ENCODE measurements at places on chromosomes 3 and 15.

- peaks cover 18% of the 10 kb centered on the region for H3K4me1 ChIP-seq
- H3K36me3 ChIP-seq = no peaks in the 10 kb centered on the region
- no peak overlapping the region for H3K27ac ChIP-seq
Measured at GRCh38 chr15:26083457-26083856, 220.3 kb upstream of the ATP10A start.

GRCh38 chr3:2655229-2655701, 454.9 kb downstream of the IL5RA start:
- no peaks in the 10 kb centered on the region for H3K4me1 ChIP-seq
- H3K27ac ChIP-seq = no peak overlapping the region
- DNase-seq = no peak
- H3K27me3 ChIP-seq = no peaks in the 10 kb centered on the region

DNA sequence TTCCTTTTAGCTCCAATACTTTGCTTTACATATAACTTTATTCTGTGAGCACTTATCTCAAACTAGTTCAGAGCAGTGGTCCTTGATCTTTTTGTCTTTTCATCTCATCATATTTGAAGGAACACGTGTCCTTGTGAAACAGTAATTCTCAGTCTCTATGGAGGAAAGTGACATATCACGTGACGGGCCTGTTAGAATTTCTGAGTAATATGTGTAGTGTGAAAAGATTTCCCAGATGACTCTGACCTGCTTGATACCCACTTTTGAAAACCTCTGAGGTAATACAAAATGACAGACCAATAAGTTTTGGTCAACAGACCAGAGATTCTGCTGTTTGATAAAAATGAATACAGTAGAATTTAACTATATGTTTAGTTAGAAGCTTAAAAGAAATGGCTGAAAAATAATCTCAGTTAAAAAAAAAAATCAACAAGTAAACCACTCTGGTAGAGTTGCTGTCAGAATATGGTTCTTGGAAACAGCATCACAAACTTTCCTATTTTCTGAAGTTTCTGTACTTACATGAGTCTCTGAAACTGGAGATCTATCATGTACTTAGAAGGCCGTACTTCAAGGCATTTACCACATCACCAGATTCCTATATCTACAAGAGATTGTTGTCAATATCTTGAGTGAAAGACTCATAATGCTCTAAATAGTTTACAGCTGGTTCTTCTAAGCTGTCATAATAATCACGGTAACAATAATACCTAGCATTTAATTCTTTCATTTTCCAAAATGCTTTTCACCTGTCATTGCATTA, 590.2 kb upstream of the TBL1XR1 start:
- H3K27ac ChIP-seq = no peak overlapping the region
- no peaks in the 10 kb centered on the region for H3K4me1 ChIP-seq
- H3K4me3 ChIP-seq = no peak overlapping the region
- H3K36me3 ChIP-seq = no peaks in the 10 kb centered on the region

DNA sequence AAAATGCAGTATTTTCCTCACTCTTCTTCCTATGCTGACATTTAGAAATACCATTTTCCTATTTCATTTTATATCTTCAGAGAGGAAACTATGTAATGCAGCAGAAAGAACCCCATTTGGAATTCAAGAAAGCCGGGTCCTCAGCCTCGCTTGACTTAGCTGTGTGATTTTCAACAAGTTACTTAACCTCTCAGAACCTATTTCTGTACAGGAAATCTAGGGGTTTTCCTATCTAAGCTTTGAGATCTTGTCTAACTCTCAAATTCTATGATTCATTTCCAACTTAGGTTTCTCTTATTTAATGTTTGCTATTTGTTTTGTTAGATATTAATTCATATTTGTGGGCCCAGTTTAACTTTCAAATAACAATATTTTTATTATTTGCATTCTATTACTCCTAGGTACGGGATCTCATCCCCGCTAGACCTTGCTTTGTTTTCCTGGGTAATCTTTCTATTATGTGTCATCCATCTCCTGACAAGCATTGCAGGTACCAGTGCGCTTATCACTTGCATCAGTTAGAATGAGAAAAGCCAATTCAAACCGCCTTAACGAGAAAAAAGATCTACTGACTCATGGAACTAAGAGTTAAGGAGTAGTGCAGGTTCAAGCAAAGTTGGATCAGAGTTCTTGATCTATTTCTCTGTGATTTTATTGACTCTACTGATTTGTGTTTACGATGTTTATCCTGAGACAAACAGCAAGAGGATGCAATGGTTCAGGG, 70.6 kb upstream of the BHLHE40 start:
- no peak overlapping the region for H3K27ac ChIP-seq
- no peaks in the 10 kb centered on the region for H3K27me3 ChIP-seq
- DNase-seq = no peak
- H3K4me1 ChIP-seq = no peaks in the 10 kb centered on the region
- H3K36me3 ChIP-seq = no peaks in the 10 kb centered on the region
- H3K4me3 ChIP-seq = no peak overlapping the region

DNA sequence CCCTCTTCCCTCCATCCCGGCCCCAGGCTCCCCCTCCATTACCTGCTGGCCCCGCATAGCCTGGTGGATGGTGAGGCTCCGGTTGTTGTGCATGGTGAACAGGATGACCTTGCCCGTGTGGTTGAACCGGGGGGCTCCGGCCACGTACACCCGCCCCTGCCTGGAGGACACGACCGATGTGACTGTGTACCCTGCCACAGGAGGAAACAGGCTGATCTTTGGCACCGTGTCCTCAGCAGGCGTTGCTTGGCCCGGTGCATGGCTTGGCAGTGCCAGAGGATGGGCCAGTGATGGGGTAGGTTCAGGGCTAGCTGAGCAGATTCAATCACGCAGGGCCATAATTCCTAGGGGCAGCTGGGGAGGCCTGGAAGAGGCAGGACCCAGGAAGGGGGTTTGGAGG, 58.1 kb downstream of the FEM1B start:
- H3K27me3 ChIP-seq = peaks cover 5% of the 10 kb centered on the region
- no peaks in the 10 kb centered on the region for H3K4me1 ChIP-seq
- no peak for DNase-seq
- H3K36me3 ChIP-seq = no peaks in the 10 kb centered on the region
- no peak overlapping the region for H3K4me3 ChIP-seq

GRCh38 chr3:71016178-71016845, 567.2 kb downstream of the FOXP1 start:
- no peak overlapping the region for H3K4me3 ChIP-seq
- no peak for DNase-seq
- H3K4me1 ChIP-seq = peaks cover 20% of the 10 kb centered on the region
- H3K36me3 ChIP-seq = peaks cover 37% of the 10 kb centered on the region
- H3K27ac ChIP-seq = no peak overlapping the region

- DNase-seq = no peak
- no peaks in the 10 kb centered on the region for H3K36me3 ChIP-seq
- H3K27ac ChIP-seq = no peak overlapping the region
- no peaks in the 10 kb centered on the region for H3K27me3 ChIP-seq
Measured at GRCh38 chr3:166085164-166085856, 248.1 kb upstream of the BCHE start.

GRCh38 chr3:18633002-18633401, 207.9 kb upstream of the SATB1 start:
- DNase-seq = no peak
- no peak overlapping the region for H3K27ac ChIP-seq
- H3K36me3 ChIP-seq = no peaks in the 10 kb centered on the region
- no peak overlapping the region for H3K4me3 ChIP-seq

DNA sequence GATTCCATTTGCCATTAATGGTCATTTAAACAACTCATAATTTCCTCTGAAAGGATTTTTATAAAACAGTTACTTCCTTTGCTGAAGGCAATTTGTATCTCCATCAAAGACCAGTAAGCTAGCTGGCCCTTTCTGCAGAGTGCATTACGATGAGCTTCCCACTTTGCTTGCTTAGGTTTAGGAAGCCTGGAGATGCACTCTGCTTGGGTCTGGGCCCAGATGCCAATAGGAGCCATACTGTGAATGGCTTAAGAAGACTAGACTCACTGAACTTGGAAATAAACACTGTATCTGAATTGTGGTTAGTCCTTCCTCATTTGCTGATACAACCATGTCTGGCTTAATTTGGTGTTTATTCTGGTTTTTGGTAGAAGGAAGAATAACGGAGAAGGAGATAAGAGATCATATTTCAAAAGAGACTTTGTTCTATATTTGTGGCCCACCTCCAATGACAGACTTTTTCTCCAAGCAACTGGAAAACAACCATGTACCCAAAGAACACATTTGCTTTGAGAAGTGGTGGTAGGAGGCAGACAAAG, 38.1 kb downstream of the OXNAD1 start:
- H3K36me3 ChIP-seq = peaks cover 3% of the 10 kb centered on the region
- DNase-seq = no peak
- H3K4me1 ChIP-seq = peaks cover 34% of the 10 kb centered on the region
- no peaks in the 10 kb centered on the region for H3K27me3 ChIP-seq
- no peak overlapping the region for H3K4me3 ChIP-seq

DNA sequence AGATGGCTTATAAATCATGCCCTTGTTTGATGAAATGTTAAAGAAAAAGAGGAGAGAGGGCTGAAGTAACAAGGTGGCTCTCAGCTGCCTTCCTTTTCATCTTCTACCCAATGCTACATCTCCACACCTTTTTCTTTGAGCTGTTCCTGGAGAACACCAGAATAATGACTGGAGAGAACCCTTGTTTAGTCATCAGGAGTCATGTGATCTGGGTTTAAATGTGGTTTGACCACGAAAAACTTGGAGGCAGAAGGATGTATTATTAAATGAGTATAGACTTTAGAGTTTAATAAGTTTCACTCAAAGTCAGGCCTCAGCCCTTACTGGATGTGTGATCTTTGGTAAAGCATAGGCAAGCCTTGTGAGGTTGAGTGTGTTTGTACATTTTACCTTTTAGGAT, 230.3 kb upstream of the TBL1XR1 start:
- peak overlapping the region; percentile 14 for H3K4me3 ChIP-seq
- H3K4me1 ChIP-seq = peaks cover 8% of the 10 kb centered on the region
- H3K27me3 ChIP-seq = no peaks in the 10 kb centered on the region

- no peak overlapping the region for H3K4me3 ChIP-seq
- H3K27me3 ChIP-seq = no peaks in the 10 kb centered on the region
- DNase-seq = no peak
- H3K27ac ChIP-seq = no peak overlapping the region
- H3K4me1 ChIP-seq = peaks cover 10% of the 10 kb centered on the region
Measured at GRCh38 chr3:105362021-105362665, 4.6 kb upstream of the ALCAM start.
